Activated CD4-positive, alpha-beta T cell treated with anti-CD3 and anti-CD28 coated beads for 4 hours (primary cell): ENCODE measurements at places on chromosomes 1 and 21.
A peak's percentile ranks its signal among the peaks of the same experiment; 100 is the strongest.

- no peak for DNase-seq
Observed at GRCh38 chr1:56921479-56921878, 44.3 kb downstream of the C8B start.

DNA sequence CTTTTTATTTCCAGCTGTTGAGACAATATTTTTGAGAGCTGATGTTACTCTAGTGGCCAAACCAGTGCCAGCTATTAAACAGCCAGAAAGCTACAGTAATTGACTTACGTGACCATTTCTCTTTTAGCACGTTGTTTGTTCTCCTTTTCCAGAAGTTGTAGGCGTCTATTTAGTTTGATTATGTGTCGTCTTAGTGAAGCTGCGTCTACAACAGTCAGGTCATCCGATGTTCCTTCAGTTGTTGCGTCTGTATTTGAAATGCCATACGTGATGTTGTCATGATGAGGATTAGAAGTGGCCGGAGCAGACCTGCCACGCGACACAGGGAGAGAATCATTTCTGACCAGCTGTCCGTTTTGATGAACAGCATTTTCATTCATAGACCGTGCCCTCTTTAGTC lies 38.2 kb downstream of the TMEM51 start:
- no peak for DNase-seq

GRCh38 chr1:16978567-16979474 lies 1.6 kb downstream of the MFAP2 start:
- no peak for DNase-seq

DNA sequence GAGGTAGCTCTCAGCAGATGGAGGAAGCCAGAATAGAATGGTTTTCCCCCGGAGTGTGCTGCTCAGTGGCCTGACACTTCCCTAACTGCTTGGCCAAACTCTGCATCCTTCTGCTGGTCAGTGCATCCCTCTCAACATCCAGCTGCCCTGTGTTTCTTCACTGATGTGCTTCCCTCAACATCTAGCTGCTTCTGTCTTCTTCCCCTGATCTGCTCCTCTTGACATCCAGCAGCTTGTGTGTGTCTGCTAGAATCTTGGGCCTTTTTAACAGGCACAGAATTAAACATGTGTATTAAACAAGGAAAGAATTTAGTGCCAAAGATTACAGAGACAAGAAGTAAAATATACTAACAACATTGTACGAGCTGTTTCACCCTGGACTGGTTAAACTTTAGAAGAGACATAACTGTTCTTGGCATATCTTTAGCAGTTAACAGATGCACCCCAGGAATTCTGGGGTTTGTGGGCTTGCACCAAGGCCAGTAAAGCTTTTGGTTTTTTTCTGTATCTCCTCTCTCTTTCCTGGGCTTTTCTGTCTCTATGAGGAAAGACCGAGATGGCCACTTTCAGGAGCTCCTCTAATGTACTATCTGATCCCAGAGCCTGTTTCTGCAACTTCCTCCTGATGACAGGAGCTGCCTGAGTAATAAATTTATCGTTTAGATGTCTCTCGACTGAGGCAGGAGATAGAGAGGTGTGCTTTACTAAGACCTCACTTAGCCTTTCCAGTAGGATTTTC lies 34.8 kb upstream of the HSD3B1 start:
- no peak for DNase-seq

DNA sequence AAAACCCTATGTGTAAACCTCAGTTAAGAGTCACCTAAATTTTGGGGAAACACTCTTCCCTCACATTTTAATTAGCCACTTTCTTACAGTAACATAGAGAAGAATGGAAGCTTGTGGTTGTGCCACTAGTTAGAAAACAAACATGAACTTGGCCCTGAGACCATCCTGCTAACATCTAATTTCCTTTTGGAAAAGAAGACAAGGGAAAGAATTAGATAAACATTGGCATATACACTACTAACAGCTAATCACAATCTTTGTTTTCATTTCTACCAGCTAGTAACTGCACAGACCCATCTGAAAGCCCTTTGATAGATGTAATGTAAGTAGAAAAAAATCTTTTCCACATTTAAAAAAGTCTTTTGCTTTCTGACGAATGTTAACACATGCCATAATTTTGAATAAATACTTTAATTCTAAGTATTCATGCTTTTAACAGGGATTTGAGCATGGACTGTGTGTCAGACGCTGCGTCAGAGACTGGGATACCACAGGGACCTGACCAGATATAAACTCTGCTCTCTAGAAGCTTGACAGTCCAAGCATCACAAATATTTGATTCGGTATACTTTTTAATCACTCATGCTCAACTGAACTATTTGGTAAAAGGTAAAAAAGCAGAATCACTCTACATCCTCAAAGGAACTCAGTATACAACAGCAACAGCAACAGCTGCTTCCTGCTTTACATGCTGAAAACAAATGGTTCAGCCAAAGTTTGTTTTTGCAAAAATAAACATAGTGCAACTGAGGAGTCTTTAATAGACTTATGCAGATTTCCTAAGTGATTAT lies 30.2 kb downstream of the DPH5 start:
- no peak for DNase-seq

DNA sequence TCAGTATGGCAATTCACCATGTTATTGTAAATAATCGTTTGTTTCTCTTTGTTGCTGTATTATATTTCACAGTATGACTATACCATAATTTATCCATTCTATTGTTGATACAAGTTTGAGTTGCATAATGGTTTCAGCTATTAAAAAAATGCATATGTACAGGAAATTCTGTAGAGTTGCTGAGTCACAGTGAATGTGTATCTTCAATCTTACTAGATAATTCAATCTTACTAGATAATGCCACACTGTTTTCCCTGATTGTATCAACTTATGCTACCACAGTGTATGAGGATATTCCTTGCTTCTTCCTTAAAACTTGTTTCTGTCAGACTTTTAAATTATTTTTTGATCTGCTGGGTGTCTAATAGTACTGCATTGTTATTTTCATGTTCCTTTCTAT lies 3.5 kb upstream of the COA6 start:
- no peak for DNase-seq

DNA sequence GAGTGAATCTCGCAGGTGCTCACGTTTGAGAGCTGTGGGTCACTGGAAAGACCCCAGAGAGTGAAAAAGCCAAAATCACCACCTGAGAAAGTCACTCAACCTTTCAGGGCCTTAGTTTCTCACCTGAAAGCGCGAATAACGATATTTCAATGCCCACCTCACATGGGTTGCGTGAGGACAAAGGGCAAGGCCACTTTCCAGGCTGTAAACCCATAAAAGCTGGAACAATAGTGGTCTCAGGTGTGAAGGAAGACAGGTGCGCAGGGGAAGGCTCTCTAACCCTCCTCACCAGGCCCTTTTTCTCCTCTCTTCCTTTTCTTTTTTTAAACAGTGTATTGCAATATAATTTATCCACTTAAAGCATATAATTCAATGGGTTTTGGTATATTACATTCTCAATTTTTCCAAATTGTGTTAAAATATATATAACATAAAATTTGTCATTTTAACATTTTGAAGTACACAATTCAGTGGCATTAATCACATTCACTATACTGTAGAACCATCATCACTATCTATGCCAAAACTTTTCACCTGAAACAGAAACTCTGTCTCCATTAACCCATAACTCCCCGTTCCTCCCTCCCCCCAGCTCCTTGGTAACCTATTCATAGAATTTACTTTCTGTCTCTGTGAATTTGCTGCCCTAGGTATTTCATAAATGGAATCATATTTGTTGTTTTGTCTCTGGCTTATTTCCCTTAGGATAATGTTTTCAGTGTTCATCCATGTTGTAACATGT lies 118.4 kb upstream of the TNR start:
- DNase-seq, result no peak

GRCh38 chr1:224435999-224436398 lies 1.4 kb upstream of the WDR26 start:
- no peak for DNase-seq

DNA sequence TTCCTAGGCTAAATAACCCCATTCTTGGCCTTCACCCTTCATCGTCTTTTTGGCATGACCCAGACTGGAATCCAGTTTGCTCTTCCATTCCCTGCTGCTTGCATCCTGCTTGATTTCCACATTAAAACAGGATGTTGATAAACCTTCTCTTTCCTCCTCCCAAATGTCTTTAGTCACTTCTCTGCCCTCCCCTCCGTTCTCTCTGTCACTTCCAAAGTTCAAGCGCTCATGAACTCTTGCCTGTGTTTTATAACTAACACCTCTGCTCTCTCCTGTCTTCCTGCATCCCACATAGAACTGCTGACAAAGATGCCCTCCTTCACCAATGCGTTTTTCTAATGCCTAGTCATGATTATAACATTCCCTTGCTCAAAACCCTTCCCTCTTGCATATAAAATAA lies 65.6 kb upstream of the SLC44A3 start:
- no peak for DNase-seq

GRCh38 chr1:54323921-54324250 lies 82.3 kb downstream of the SSBP3 start:
- no peak for DNase-seq

DNA sequence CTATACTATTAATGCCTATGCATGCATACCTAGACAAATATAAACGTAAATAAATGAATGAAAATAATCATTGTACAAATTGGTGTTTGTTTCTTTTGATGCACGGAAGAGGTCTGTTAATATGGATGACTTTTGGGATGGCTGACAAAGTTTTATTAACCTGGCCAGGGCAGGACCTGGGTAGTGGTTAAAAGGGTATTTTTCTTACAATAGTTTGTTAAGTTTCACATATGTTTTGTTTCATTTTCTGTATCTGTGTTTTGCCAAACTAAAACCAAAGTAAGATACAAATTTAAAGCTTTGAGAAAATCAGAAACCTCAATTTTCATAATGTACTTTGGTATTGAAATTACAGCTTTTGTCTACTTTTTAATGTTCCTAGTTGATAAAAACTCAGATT lies 222.7 kb upstream of the OLFM3 start:
- DNase-seq, result no peak

- no peak for DNase-seq
Observed at GRCh38 chr1:117173691-117174090, 37.0 kb downstream of the VTCN1 start.

DNA sequence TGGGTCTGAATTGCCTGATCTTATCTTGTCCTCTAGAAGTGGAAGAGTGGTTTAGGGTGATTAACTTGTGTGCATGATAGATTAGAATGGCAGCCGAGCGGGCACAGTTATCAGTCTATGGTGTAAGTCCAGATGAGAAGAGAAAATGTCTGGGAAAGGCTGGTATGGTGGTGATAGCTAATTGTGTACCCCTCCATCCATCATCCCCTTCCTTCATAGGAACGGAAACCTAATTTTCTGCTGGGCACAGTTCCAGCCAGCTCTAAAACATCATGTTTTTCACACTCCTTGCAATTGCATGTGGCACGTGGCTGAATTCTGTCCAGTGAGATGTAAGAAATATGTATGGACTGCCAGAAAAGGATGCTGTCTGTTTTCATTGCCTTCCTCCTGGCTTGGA lies 40.9 kb upstream of the ZP4 start:
- DNase-seq, result no peak

- no peak for DNase-seq
Observed at GRCh38 chr21:46431884-46432488, 26.7 kb upstream of the DIP2A start.

DNA sequence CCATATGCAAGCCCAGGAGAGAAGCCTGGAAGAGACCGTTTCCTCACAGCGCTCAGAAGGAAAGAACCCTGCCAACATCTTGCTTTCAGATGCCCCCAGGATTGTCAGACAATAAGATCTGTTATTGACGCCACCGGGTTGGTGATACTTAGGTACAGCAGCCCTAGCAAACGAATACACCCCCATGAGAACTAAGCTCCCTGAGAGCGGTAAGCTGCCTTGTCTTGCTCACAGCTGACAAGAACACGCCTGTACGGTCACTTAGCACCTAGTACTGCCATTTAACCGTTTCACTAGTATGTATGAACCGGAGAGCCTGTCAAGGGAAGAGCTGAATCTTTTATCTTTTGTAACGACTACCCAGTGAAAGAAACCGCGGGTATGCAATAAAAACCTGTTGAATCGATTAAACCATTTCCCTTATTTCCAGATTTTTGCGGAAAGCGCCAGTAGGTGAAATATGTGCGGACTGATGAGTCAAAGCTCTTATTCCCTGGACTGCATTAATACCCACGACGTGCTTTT lies 619 bp upstream of the ZBTB8B start:
- no peak for DNase-seq

DNA sequence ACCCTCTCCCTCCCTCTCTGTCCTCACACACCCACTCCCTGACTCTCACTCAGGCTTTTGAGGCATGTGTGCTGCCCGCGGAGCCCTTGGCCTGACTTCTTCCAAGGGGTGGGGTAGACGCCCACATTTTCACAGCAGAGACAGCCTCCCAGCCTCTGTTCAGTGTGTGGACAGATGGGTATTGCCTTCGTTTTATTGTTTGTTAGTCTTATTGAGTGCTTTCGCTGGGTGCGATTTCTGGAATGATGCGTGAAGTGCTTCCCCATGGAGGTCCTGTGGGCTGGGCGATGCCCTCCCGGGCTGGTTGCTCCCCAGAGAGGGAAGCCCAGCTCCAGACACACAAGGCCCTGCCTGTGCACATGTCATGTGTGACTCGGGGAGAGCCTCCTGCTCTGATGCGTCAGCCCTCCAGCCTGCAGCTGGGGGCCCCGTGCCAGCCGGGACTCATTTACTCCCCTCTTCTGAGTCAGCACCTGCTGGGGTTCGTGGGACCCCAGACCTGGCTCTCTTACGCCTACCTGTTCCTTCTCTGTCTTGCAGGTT lies 14.7 kb downstream of the PDXK start:
- DNase-seq, result peak; percentile 37

- DNase-seq, result no peak
Observed at GRCh38 chr1:43951021-43951985, 4.6 kb downstream of the IPO13 start.

DNA sequence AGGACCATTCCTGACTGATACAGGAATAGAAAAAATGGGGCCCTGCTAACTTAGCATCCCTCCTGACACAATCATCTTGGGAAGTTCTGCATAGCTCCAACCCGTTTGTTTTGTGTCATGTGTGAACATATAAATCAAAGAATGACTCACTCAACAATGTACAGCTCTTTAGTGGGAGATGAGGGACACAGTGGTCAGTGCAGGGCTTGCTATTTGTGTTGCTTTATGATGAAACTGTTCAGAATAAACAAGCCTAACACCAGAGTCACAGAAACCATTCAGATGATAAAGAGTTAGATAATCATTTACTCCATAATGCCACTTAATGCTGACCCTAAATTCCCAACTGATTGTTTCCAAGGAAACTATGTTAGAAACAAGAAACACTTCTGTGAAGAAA lies 154.2 kb upstream of the ZNHIT6 start:
- DNase-seq, result no peak

GRCh38 chr1:74834261-74834660 lies 101.3 kb downstream of the TYW3 start:
- no peak for DNase-seq

- DNase-seq, result no peak
Observed at GRCh38 chr1:46187106-46187869, 10.9 kb downstream of the POMGNT1 start.

DNA sequence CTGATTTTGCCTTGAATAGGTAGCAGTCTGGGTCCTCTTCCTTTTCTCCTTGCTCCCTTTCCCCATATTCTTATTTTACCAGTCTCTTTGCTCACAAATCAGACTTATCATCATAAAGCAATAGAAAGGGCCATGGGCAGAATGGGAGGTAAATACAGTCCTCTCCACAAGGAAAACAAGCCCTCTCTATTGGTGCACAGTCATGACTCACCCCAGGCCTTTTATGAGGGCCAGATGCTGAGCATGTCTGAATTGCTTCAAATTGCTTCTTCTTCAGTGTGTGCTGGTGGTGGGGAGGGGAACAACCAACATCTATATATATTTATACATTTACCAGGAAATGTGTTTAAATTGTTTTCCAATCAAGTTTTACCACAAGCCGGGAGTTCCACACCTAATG lies 75.2 kb downstream of the GFI1 start:
- DNase-seq, result peak; percentile 25

GRCh38 chr1:15412175-15412800 lies 2.6 kb downstream of the EFHD2 start:
- DNase-seq, result peak; percentile 54
